ENCODE measurements at places on chromosomes 4 and X.

- DNase-seq: no peak
These were observed 98.9 kb upstream of the PJA1 start for GRCh38 chrX:69264158-69264581.

DNA sequence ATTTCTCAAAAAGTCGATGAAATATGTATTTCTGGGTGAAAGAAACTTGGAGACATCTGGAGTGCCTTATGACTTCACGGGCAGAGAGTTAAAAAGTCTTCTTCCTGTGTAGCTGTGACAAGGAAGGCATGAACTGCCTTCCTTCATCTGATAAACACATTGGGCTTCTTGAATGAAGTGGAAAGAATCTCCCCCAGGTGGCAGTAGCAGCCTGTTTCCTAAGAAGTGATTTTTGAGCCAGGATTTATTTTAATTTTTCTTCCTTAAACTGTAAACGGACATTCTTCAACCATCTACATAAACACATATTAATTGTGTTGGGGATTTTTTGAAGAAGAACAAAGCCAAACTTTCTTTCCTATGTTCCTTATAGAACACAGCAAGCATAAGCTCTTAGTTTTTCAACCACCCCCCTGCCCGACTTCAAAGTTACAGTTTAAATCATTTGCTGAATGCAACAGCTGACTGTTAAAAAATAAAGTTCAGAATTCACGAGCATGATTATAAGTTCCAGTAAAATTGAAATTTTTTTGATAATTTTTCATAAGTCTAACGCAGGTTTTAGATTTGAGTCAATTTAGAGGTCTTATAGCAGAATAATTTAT is 980 bp upstream of the GIMD1 start:
- no peak for DNase-seq

DNA sequence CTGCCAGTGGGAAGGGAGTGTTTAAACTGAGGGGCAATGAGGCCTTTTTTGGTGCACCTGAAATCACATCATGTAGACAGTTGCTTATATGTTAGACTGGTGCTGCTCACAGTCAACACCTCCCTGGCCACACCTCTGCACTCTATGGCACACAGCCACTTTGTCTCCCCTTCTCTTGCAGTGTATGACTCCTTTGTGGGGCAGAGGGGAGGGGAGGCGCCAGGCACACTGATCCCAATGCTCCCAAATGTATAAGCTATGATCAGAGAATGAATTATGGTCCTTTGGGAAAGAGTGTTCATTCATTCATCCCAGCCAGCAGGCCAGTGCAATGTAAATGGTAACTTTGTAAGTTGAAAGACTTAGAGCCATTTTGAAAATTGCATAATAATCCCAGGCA is 4.6 kb upstream of the GPC3 start:
- no peak for DNase-seq

- no peak for DNase-seq
These were observed 54.2 kb downstream of the MSX1 start for GRCh38 chr4:4913628-4914027.

GRCh38 chrX:80317646-80318045 is 102.6 kb upstream of the TENT5D start:
- DNase-seq: no peak

DNA sequence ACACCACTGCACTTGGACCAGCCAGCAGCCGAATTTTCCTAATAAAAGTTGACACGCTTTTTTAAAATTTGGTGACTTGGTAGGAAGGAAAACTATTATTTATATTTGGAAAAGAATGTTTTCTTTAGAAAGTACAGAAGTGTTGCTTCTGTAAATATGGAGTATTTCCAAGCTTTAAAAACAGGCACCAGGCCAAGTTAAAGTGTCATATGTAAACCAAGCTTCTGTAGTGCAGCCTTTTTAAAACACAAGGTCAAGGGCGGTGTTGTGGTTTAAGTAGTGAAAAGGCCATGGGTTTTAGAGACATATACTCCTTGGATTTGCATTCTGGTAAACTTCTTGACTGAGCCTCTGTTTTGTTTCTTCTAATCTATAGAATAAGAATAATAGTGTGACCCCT is 62.7 kb downstream of the TRIM2 start:
- DNase-seq: no peak

- DNase-seq: no peak
These were observed 1.4 kb upstream of the RPS6KA3 start for GRCh38 chrX:20267931-20268701.

DNA sequence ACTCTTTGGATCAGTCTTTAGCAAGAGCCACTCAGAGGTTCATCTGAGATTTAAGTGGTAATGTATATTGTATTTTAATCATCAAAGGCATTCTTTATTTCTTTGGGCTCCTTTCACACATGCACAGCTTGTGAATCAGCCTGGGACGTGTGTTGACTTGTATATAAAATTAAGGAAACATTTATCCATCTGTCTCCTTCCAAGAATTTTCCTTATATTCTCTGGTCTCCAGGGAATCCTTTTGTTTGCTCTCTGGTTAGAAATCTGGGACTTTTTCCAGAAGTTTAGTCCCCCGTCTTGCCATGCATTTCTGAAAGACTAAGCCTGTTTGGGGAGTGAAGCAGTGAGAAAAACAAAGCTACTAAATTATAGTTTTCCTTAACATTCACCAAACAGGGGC is 212.3 kb downstream of the DCAF12L2 start:
- DNase-seq: no peak

DNA sequence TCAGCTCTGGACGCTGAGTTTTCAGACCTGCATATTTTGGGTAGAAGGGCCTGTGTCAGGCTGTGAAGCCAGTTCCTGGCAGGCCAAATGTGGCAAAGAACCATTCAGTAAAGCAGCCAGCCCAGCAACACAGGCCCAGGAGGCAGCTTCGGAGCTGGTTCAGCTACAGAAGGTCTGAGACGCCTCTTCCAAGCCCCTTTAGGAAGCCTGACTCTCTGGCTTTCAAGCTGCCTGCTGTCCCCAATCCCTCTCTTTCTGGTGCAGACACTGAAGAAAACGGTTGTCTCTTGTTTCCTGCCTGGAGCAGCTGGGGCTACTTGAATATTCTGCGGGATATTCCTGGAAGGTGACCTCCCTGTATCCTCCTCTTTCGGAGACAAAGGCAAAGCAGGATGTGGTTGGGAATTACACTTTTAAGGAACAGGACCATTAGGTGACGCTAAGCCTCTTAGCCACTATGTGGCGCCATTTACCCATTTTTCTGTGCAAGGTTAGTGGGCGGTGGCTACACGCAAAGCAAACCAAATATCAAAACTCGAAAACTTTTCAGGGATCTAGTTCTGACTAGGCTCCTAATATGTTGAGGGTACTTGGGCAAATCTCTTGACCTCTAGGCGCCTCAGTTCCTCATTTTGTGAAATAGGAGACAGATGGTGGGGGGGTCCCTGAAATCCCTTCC is 47.2 kb upstream of the LAS1L start:
- DNase-seq: peak; percentile 31

GRCh38 chr4:80322716-80323115 is 12.8 kb upstream of the CFAP299 start:
- DNase-seq: no peak

- DNase-seq: no peak
These were observed 302.7 kb upstream of the ADGRL3 start for GRCh38 chr4:60897415-60897814.

DNA sequence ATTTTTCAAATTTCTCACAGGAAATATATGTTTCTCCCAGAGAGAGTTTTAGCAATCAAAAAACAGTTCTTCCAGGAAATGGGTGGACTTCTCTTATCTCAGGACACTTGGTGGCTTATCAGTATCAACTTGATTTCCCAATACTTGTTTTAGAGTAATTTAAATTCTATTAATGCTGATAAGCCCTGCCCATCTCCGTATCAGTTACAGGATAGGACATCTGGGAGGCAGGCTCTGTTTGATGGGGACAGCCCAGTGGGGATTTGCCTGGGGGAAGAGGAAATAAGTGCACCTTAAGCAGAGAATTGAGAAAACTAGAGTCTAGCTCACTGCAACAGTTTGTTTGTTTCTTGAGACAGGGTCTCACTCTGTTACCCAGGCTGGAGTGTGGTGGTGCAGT is 43.2 kb upstream of the PDGFRA start:
- no peak for DNase-seq

Data from stimulated activated CD4-positive, alpha-beta T cell treated with anti-CD3 and anti-CD28 coated beads, TNF-alpha, amount 100 ng/mL, for 24 hours (primary cell).